Fibroblast of pulmonary artery (primary cell): ENCODE measurements at places on chromosomes 4 and X.
A peak's percentile ranks its signal among the peaks of the same experiment; 100 is the strongest.

DNA sequence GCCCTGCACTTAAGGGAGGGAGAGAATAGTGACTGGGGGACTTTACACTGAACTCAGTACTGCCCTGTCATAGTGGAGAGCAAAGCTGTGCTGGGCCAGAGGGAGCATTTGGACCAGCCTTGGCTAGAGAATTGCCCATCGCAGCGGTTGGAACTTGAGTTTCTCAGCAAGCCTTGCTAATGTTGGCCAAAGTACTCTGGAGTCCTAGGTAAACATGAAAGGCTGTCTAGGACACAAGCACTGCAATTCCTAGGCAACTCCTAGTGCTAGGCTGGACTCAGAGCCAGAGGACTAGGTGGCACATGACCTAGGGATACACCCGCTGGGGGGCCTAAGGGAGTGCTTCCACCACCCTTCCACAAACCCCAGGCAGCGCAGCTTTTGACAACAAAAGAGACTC is 15.0 kb downstream of the MED14 start:
- no peak for DNase-seq

DNA sequence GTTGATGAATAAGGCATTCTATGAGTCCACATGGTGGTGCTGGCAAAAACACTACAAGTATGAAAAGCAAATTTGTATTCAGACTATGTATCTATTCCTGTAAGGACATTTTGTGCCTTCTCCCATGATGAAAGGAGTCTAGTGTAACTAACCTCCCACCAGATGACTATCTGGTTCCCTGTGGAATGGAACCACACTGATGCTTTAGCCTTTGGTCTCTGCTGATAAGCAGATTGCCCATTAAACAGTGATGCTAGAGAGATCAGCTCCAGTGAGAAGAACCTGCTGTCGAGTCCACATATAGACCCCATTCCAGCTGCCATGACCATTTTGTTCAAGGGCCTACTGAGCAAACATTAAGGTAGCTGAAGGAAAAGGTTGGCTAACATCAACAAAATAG is 10.5 kb upstream of the THOC2 start:
- DNase-seq = no peak

GRCh38 chr4:8163436-8164193 is 5.0 kb upstream of the ABLIM2 start:
- DNase-seq = no peak

DNA sequence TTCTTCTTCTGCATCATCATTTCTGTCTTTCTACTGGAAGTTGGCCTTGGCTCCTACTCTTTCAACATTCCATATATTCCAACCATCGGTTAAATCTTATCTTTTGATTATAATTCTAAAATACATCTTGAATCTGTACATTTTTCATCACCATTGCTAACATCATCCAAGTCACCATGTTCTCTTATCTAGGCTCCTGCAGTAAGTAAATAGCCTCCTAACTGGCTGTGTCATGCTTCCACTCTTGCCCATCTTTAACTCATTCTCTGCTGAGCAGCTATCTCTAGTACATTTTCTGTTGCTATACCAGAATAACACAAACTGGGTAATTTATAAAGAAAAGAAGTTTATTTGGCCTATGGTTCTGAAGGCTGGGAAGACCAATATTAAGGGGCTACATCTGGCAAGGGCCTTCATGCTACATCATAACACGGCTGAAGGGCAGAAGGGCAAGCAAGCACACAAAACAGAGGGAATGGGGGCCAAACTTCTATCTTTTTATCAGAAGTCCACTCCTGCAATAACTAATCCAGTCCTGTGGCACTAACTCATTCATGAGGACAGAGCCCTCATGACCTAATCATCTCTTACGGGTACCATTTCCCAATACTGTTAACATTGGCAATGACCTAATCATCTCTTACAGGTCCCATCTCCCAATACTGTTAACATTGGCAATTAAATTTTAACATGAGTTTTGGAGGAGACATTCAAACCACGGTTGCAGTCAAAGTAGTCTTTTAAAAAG is 72.2 kb downstream of the ENOX2 start:
- DNase-seq = no peak

DNA sequence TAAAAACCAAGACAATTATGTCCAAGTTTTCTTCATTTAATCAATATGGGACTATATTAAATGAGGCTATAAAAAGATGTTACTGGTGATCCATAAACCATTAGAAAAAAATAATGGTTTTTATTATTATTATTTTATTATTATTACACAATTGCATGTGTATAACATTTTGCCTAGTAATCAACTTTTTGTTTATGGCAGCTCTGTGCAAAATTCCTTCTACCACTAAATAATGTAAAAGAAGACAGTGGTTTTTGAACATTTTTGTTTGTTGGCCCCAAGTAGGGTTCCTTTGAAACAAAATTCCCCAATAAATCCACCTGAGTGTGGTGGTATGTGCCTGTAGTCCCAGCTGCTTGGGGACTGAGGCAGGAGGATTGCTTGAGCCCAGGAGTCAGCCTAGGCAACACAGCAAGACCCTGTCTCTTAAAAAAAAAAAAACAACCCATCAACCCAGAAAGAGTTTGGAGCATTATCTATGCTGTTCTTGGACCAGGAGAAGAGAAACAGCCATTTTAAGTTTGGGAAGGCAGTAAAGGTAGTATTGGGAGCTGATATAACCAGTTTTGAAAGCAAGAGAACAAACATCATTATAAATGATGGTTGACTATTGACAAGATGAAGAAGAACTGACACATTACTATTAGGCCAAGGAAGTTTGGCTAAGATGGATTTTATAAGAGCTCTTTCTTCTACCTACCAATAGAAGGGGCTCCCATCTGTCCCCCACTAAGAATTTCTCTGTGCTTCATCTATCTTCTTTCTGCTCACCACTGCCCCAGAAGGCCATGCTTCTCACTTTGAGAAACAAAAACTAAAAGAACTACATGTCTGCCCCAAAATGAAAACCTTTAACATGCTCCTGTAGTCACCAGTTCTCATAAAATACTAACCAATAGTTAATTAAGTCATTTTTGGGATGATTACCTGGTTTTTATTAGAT is 2.2 kb downstream of the TMEM156 start:
- no peak for DNase-seq

- no peak for DNase-seq
These were observed 173.8 kb upstream of the DCAF12L2 start for GRCh38 chrX:126339928-126340327.

DNA sequence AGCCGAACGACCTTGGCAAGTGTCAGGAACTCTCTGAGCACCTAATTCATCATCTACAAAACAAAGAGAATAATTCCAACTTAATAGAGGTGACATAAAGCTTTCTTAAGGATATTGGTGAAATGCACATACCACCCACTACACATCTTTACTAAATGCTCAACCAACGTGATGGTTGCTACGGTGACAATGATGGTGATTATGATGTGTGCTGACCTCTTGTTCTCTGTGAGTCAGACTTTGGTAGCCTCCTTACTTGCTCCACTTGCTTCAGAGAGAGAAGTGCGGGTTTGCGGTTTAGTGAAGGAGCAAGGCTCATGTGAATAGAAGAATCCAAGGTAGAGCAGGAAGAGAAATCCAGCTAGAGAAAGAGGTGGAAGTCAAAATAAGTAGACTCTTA is 52.8 kb upstream of the CLNK start:
- DNase-seq = peak; percentile 9

- peak; percentile 95 for DNase-seq
These were observed at the start of gene CHIC2 for GRCh38 chr4:54064317-54065111. Gene CHIC2, minus strand, starts transcription at chr4:54064605. Its CDS starts 305 bp downstream, at chr4:54064300.

DNA sequence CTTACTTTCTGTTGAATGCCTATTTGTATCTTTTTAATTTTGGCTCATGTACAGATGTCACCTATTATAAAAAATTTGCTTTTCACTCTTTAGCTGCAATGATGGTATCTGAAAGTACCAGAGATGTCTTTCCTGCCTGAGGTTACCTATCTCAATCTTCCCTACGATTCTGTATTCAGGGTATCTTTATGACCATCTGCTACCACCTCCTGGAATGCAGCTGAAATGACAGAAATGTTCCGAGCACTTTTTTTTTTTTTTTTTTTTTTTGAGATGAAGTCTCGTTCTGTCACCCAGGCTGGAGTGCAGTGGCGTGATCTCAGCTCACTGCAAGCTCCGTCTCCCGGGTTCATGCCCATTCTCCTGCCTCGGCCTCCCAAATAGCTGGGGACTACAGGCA is 136.4 kb downstream of the REPS2 start:
- no peak for DNase-seq
